Chondrocyte (in vitro differentiated cells): ENCODE measurements at places on chromosomes 12 and 14. TPM values are rescaled to one million over a fixed set of nuclear protein-coding genes. Genes with fewer than 3 reads are reported as not detected.

IL23A gene
- total RNA-seq, result not detected in 3 replicates

KLRD1 gene
- total RNA-seq, result 0.21 to 0.46 TPM (median 0.22 TPM) in 3 replicates

MEG3 gene
- total RNA-seq, result not detected in 3 replicates

LMO3 gene
- total RNA-seq, result 0.31 to 0.57 TPM in 2 of 3 replicates, not detected in the other

INHBE gene
- 0.77 to 8.5 TPM (median 8.4 TPM) in 3 replicates for total RNA-seq

BLOC1S1 gene
- 67.3 to 78.4 TPM (median 77.2 TPM) in 3 replicates for total RNA-seq

BBOF1 gene
- total RNA-seq, result 7.0 to 13.8 TPM (median 9.3 TPM) in 3 replicates

SLC7A8 gene
- 0.31 to 0.89 TPM (median 0.45 TPM) in 3 replicates for total RNA-seq

ITGB7 gene
- total RNA-seq, result 0.37 to 0.46 TPM in 2 of 3 replicates, not detected in the other

SERPINA10 gene
- not detected in 3 replicates for total RNA-seq

CMA1 gene
- not detected in 3 replicates for total RNA-seq

SALL2 gene
- total RNA-seq, result 8.7 to 13.1 TPM (median 10.1 TPM) in 3 replicates

TAS2R7 gene
- not detected in 3 replicates for total RNA-seq

GNB3 gene
- 10.2 to 11.5 TPM (median 10.9 TPM) in 3 replicates for total RNA-seq

CLEC4C gene
- total RNA-seq, result not detected in 3 replicates

MGAT2 gene
- 51.2 to 58.2 TPM (median 53.5 TPM) in 3 replicates for total RNA-seq

KCNJ8 gene
- total RNA-seq, result 1.1 TPM in 2 of 3 replicates, not detected in the other
